Brain pericyte (primary cell): ENCODE measurements at places on chromosomes 16 and 17.

DNA sequence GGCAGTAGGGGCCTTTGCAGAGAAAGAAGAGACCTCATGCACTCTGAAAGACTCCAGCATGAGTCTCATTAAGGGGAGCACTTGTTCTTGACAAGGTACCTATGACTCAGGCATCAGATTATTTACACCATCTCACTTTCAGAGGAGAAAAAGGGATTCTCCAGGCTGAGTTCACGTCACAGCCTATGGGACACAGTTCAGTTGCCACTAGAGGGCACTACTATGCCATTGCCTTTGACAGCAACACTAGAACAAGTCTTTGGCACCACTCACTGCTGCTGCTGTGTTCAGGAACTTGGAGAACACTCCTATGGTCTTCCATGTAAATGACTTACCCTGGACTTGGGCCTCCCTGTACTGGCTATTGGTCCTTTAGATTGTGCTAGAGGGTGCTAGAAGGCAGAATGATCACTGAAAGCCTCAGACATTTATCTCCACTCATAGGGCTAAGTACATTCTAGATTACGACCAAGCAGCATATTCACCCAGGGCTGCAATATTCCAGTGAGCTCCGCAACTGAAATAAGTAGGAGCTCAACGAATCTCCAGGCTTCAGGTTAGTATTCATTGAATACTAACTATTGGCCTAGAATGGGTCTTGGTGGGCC lies 225.1 kb upstream of the CA10 start:
- no peak for DNase-seq

DNA sequence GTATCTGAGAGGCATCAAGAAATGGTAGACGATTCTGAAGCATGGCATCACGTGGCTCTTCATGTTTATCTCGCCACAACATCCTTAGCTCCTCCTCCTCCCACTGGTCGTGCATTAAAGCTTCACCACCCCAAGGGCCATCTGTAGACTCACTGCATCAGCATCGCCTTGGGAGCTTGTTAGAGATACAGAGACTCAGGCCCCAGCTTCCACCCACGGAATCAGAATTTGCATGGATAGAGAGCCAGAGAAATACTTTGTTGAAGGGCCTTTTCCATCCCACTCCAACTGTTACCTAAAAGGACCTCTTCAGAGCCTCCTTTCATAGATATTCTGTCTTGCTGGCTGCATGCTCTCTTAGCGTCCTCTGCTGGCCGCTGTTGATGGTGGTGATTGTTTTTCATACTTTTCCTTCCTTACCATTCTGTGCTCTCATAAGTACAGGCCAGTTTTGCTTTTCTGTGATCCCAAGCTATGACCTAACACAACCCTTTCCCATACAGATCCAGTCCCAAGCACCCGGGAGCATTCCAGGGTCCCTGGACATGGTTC lies 1049.4 kb upstream of the EEF2KMT start:
- no peak for DNase-seq

- no peak for DNase-seq
Measured at GRCh38 chr17:43637563-43638323, 24.0 kb downstream of the MEOX1 start.

DNA sequence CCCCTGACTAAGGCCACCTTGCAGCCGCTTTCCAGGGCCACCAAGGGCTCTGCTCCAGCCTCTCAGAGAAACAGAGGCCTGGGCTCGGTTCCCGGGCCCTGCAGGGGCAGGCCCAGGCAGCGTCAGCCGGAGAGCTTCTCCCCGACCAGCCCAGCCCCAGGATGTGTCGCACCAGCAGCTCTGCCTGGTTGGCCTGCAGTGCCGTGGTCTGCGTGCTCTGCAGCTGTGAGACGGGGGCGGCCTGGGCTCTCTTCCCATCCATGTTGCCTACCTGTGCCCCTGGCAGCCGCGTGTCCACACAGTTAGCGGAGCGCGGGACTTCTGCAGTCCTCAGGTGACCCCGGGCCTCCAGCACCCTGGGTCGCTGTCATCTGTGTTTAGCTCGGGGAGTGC lies 4.8 kb downstream of the IGFALS start:
- DNase-seq, result no peak

- no peak for DNase-seq
Measured at GRCh38 chr17:75342996-75343395, 53.8 kb upstream of the SLC25A19 start.

DNA sequence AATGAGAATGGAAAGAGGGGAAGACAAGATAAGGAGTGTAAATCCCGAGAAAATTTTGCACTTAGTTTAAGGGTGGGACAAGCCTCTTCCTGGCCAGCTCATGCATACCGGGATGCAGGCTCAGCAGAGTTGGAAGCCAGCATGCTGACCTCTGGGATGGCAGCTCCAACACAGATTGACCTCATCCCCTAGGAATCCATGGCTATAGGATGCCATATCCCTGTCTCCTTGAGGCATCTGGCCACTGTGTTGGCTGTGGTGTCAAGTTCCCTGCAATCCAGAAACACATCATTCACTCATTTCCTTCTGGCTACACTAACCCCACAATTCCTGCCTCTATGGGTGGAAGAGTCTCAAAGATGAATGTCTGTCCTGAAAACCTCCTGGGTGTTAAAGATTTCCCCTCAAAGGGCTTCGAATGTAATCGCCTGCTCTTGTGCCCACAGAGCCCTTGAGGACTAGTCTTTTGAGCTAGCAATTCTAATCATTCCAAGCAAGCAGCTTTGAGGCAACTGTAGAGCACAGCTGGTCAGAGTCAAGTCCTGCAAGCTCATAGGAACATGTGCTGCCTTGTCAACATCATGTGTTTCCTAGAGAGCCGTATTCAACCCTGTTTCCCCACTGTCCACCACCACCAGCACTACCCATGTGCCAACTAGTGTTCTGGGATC lies 141.4 kb downstream of the PMP22 start:
- DNase-seq, result no peak

DNA sequence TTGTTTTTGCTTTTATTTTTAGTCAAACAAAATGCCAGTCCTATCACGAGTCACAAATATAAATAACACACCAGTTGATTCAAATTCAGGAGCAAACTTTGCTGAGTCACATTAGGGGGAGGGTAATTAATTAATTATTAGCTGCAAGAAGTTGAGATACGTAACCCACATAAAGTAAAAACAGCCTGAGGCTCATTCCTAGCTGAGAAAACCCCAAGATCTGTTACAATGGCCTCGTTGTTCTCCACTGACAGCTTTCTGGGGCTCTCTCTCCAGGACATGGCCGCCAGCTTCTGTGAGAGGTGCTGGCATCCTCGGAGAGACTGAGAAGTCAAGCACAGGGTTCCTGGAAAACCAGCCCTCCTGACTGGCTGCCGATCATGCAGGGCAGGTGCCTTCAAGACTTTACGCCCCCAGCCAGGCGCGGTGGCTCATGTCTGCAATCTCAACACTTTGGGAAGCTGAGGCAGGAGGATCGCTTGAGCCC lies 11.1 kb downstream of the RAB40B start:
- no peak for DNase-seq
